Activated naive CD4-positive, alpha-beta T cell treated with anti-CD3 and anti-CD28 coated beads for 36 hours (primary cell): ENCODE measurements at places on chromosomes 13 and 19.
A peak's percentile ranks its signal among the peaks of the same experiment; 100 is the strongest.

DNA sequence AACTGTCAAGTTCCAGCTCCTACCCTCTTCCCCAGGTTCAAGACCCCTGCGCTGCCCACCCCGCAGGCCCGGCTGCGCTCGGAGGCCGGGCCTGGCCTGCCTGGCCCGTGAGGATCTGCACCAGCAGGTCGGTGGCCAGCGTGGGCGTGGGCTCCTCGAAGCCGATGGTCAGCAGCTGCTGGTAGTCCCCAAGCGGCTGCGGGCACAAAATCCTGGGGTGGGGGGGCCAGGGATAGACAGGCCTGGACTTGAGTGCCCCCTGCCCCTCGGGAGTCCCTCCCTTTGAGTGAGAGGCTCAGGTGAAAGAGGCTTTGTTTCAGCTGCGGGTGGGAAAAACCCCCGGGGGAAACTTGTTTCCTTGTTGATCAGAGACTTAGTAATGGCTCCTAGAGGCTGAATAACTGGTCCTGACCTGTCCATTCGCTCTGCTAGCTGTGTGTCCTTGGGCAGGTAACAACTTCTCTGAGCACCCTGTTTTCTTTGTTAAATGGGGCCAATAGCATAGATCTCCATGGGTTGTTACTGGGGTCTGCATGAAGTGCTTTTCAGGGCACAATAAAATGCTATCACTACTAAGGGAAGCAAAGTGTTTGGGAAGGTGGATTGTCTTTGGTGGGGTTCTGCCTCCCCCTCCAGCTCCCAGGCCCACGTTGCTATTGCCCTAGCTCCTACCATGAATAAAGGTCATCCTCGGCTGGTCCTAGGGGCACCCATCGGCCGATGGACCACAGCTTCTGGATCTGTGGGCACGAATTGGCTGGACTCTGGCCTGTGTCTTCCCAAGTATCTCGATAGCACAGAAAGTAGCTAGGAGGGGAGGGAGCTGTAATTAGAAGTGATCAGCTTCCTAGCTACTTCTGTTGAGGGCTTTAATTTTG is 3.5 kb downstream of the C19orf67 start:
- peak; percentile 68 for DNase-seq

- DNase-seq, result peak; percentile 75
These were observed 31.2 kb downstream of the GADD45B start for GRCh38 chr19:2507109-2507508.

DNA sequence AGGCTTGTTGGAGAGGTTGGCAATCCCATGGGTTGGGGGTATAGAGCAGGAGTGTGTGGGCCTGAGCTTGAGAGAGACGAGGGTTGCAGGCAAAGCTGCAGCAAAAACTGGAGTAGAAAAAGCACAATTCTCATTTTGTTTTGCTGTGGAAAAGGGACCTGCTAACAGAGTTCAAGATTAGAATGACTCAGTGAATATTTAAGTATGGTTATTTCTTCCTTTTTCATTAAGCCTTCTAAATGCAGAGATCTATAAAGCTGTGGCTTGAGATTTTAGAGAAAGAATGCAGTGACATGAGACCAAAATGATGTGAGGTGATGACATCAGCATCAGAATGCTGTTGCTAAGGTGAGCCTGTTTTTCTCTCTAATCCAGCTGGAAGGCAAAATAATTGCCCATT is 10.8 kb upstream of the MBNL2 start:
- DNase-seq, result no peak

DNA sequence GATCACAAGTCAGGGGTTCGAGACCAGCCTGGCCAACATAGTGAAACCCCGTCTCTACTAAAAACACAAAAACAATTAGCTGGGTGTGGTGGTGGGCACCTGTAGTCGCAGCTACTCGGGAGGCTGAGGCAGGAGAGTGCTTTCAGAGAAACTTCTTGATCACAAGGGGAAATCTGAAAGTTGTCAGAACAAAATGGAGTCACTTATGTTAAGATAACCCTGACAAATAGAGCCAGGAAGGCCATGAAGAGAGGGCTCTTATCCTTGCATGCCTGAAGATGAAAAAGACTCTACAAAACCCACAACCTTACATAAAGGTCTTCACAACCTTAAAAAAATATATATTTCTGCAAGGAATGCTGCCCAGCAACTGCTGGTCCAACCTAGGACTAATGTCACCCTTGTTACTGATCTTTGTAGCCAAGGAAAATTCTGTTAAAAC is 1.2 kb downstream of the CARD8 start:
- no peak for DNase-seq

GRCh38 chr13:50686551-50686950 is 156.9 kb downstream of the DLEU7 start:
- no peak for DNase-seq

GRCh38 chr13:24304620-24305019 is 4.8 kb upstream of the C1QTNF9 start:
- DNase-seq, result no peak

DNA sequence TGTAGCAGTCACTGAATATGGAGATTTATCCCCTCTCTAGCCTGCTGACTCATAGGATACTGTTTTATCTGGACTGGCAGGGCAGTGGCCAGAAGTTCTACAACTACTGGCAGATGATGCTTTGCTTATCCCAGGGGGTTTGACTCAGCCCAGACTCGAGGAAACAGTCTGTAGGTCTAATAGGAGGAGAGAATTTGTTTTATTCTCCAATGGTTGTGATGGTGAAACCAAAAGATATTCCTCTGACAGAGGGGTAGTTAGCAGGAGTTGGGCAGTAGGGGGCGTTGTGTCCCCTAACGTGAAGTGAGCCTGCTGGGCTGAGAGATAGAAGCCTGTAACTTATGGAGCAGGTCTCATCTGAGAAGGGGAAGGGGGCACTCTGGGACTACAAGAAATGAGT is 74.9 kb downstream of the WTIP start:
- DNase-seq, result peak; percentile 65

GRCh38 chr13:113064534-113065405 is 40.8 kb upstream of the F7 start:
- no peak for DNase-seq

DNA sequence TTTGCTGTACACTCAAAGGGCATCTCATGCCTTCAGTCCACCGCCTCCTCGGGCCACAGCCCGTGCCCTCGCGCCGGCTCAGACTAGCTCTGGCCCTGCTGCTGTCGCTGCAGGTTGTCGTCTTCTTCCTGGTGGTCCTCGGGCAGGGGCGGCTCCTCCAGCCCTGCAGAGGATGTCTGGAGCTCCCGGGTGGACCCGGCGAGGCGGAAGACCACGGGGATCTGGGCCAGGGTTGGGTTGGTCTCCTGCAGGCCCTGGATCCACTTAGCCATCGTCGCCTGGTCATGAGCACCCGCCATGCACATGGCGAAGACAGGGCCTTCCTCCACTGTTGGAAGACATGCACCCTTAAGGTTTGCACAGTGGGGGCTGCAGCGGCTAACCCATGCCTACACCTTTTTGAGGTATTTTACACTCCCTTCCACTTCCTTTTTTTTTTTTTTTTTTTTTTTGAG is 489 bp upstream of the ZNF653 start:
- no peak for DNase-seq

DNA sequence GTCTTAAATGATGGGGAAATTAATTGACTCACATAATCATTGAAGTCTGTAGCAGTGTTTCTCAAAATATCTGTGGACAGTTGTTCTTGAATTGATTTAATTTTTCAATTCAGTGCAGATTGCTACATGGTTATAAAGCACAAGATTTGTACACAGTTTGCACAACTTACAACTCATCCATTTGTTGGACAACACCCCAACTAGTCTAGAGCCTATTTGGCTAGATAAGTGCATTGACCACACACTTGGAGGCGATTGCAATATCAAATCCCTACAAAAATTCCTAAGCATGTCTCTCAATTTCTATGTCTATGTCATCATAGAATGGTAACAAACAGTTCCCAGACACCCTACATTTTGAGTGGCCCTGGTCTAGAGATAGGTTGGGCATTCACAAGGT is 48.0 kb upstream of the IPO5 start:
- no peak for DNase-seq

GRCh38 chr19:49057636-49058234 is at the start of gene CGB7:
TSS of gene CGB7 (minus strand) at chr19:49057749. CDS start at chr19:49055375, 2,374 bp downstream.
- DNase-seq, result peak; percentile 52

DNA sequence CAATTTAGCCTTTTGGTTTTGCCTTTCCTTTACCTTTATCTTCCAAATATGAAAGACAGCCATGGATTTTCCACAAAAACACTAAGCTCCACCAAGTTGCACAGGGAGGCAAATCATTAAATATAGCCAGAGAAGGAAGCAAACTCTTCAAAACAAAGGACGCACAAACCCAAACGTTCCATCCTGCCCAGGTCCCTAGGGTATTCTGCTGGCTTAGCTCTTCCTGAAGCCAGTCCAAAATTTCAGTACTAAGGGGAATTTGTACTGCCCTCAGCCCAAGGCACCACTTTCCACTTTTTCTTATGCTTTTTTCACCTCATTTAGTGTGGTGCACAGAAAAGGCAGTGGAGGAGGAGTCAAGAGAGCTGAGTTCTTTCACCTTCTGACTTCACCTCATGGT is 169.9 kb downstream of the FLT1 start:
- no peak for DNase-seq

DNA sequence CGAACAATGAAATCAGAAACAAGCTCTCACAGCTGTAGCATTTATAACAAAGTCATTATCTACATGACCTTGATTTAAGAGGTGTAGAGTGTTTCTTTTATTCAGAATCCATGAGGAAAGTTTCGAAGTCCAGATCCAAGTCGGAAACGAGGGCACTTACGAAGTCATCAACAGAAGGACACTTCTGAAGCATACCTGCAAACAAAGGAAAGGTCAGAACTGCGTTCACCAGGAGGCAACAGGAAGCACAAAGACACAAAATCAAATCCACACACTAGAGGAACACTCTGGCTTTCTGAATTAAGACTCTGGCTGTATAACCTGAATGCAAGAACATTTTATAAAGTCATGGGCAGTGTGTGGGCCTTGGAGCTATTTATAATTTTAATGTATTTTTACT is 158.9 kb downstream of the MIPEP start:
- no peak for DNase-seq

- DNase-seq, result no peak
These were observed 80.0 kb downstream of the KDM4B start for GRCh38 chr19:5048727-5049553.

- no peak for DNase-seq
These were observed 133.9 kb upstream of the ARGLU1 start for GRCh38 chr13:106701771-106702341.

GRCh38 chr13:23608701-23609413 is 38.6 kb downstream of the TNFRSF19 start:
- no peak for DNase-seq

DNA sequence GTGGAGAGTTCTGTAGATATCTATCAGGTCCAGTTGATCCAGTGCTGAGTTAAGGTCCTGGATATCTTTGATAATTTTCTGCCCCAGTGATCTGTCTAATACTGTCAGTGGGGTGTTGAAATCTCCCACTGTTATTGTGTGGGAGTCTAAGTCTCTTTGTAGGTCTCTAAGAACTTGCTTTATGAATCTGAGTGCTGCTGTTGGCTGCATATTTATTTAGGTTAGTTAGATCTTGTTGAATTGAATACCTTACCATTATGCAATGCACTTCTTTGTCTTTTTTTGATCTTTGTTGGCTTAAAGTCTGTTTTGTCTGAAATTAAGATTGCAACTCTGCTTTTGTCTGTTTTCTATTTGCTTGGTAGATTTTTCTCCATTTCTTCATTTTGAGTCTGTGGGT is 15.4 kb downstream of the AP1M1 start:
- no peak for DNase-seq

GRCh38 chr13:73462241-73462640 is 403.4 kb downstream of the KLF5 start:
- DNase-seq, result no peak

GRCh38 chr19:13060964-13061927 is 41.4 kb downstream of the LYL1 start:
- peak; percentile 87 for DNase-seq

DNA sequence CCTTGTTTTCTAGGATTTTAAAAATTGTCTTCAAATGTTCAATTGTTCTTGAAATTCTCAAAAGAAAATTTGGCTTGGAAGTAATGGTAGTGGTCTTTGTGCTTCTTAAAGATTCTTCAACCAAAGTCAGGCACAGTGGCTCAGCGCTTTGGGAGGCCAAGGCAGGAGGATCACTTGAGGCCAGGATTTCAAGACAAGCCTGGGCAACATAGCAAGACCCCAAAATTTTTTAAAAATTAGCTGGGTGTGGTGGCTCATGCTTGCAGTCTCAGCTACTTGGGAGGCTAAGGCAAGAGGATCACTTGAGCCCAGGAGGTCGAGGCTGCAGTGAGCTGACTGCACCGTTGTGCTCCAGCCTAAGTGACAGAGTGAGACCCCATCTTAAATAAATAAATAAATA is 153.5 kb upstream of the ZNF507 start:
- no peak for DNase-seq

GRCh38 chr19:16326401-16327168 is 2.0 kb downstream of the KLF2 start:
- DNase-seq, result peak; percentile 32

DNA sequence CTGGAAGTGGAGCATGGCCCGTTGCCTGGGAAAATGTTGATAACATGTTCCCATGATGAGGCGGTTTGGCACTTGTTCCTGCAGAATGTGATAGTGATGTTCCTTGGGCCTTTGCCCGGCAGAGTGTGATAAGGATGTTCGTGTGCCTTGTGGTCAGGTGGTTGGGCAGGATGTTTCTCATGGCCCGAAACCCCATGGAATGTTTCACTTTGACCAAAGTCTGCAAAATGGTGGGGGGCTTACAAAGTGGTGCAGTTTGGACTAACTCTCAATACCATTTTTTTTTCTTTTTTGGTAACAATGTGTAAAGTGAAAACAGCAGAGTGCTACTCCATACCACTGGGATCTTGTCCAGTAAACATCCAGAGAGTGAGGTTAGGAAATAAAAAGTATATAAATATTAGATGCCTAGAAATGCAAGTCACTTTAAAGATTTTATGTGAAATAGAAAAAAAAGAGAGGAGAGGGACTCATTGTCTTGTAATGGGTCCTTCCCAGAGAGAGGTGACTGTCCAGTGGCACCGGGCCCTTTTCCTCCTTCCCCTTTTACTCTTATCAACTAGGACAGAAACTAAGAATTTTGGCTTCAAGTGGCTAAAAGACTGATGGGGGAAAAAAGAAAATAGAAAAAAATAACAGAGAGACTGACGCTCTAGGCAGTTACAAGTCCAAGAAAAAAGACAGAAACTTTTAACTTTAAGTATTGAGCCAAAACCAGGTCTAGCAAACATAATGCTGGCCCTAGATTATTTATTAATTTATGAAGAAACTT is 5.7 kb downstream of the FPR3 start:
- DNase-seq, result no peak

DNA sequence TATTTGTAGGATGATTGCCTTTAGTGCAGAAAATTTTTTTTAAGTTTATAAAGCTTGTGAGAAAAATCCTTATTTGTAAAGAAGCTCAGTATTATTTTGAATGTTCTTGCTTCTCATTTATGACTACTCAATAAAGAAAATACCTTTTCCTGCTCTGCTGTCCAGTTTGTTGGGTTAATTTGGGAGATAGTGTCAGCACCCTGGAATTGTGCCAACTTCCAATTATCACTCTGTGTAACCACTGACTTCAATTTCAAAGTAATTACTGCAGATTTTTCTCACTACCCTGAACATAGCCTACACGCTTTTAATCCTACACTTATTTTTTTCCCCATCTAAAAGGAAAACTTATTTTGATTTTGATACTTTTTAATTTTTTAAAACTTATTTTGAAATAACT is 93.1 kb downstream of the GGACT start:
- no peak for DNase-seq
